ENCODE measurements at places on chromosomes 2 and 18. TPM values are rescaled to one million over a fixed set of nuclear protein-coding genes. Genes with fewer than 3 reads are reported as not detected.

- no peak for DNase-seq
- H3K27me3 ChIP-seq = no peaks in the 10 kb centered on the region
- H3K4me3 ChIP-seq = no peak overlapping the region
- no peaks in the 10 kb centered on the region for H3K4me1 ChIP-seq
These were observed 54.5 kb downstream of the EPAS1 start for GRCh38 chr2:46351750-46352138.

DHRS9 gene
- total RNA-seq = 1.3 TPM

APOB gene
- 0.16 TPM for total RNA-seq

DNA sequence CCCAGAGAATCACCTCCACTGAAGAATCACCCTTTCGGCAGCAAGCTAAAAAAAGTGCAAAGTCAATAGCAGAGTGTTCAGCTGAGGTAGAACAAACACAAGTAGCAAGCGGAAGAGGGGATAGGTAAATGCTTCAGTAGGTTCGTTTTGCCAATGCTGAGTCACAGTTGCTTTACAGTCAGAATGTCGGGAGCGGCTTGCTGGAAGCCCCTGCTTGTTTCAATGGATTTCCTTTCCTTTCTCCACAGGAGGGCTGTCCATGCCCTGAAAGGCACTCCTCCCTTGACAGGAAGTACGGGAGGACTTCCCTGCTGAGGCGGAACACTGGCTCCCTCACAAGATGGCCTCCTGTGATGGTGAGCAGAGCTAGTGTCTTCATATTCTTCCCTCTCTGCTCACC lies 146.2 kb upstream of the LYPD1 start:
- no peak overlapping the region for H3K27ac ChIP-seq
- H3K36me3 ChIP-seq = no peaks in the 10 kb centered on the region
- no peak for DNase-seq
- peaks cover 4% of the 10 kb centered on the region for H3K27me3 ChIP-seq
- no peaks in the 10 kb centered on the region for H3K4me1 ChIP-seq

DNA sequence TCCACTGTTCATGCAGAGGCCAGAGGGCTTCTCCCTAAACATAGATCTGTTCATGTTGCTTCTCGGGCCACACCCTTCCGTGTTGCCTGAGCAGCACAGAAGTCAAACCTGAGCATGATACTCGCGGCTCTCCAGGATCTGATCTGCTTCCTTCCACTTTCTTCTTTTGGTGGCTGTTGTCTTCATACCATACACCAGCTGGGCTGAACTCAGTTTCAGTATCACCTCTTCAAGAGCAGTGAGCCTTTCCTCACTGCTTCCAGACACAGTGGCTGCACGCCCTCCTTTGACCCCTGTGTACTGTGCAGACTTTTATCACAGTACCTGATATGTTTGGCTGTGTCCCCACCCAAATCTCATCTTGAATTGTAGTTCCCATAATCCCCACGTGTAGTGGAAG lies 348.9 kb downstream of the NBAS start:
- H3K27me3 ChIP-seq = no peaks in the 10 kb centered on the region
- peaks cover 5% of the 10 kb centered on the region for H3K4me1 ChIP-seq
- DNase-seq = no peak
- no peak overlapping the region for H3K4me3 ChIP-seq
- no peak overlapping the region for H3K27ac ChIP-seq

DNA sequence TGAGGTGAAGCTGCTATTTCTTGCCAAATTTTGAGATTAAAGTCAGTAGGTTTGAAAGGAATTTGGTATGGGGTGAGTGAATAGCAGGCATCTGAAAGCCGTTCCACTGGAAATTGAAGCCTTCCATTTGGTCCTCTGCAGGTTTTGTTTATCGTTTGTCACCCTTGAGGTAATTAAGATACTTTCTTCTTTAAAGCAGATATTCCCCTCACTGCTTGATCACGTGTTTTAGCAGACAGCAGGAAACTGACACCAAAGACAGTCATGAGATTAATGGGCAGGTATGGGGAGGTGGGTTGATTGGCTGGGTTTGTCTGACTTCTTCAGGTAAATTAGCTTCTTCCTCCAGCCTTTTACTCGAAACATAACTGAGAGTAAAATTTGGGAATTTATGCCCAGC lies 10.7 kb downstream of the LPIN1 start:
- H3K4me1 ChIP-seq = peaks cover 21% of the 10 kb centered on the region
- H3K27ac ChIP-seq = no peak overlapping the region
- H3K36me3 ChIP-seq = no peaks in the 10 kb centered on the region
- H3K27me3 ChIP-seq = no peaks in the 10 kb centered on the region
- no peak for DNase-seq
- no peak overlapping the region for H3K4me3 ChIP-seq

LDLRAD4 gene
- total RNA-seq = 17.2 TPM
